ENCODE measurements at places on chromosomes 5 and 9. TPM values are rescaled to one million over a fixed set of nuclear protein-coding genes. Genes with fewer than 3 reads are reported as not detected.
A peak's percentile ranks its signal among the peaks of the same experiment; 100 is the strongest.

The MSX2 gene
- 1.6 TPM for total RNA-seq

The CAPSL gene
- total RNA-seq, result not detected

The POLR3G gene
- not detected for total RNA-seq

The GPR150 gene
- not detected for total RNA-seq

The LRRC8A gene
- total RNA-seq, result 30.2 TPM

GRCh38 chr5:55714339-55714738 lies 2.2 kb upstream of the SLC38A9 start:
- H3K27me3 ChIP-seq, result no peaks in the 10 kb centered on the region
- no peak for DNase-seq
- H3K4me1 ChIP-seq, result no peaks in the 10 kb centered on the region
- H3K36me3 ChIP-seq, result no peaks in the 10 kb centered on the region
- H3K27ac ChIP-seq, result no peak overlapping the region
- H3K4me3 ChIP-seq, result no peak overlapping the region

GRCh38 chr9:35728041-35728971 lies 3.7 kb downstream of the TLN1 start:
- H3K4me1 ChIP-seq, result peaks cover 6% of the 10 kb centered on the region
- H3K27ac ChIP-seq, result peak overlapping the region; percentile 100

GRCh38 chr9:135100725-135101410 lies 13.4 kb downstream of the OLFM1 start:
- H3K4me1 ChIP-seq, result no peaks in the 10 kb centered on the region
- no peaks in the 10 kb centered on the region for H3K36me3 ChIP-seq
- H3K4me3 ChIP-seq, result no peak overlapping the region

GRCh38 chr9:134968011-134968822 lies 50.5 kb upstream of the FCN1 start:
- no peak overlapping the region for H3K27ac ChIP-seq
- no peaks in the 10 kb centered on the region for H3K27me3 ChIP-seq
- no peaks in the 10 kb centered on the region for H3K36me3 ChIP-seq
- no peak overlapping the region for H3K4me3 ChIP-seq
- DNase-seq, result peak; percentile 20
- no peaks in the 10 kb centered on the region for H3K4me1 ChIP-seq

DNA sequence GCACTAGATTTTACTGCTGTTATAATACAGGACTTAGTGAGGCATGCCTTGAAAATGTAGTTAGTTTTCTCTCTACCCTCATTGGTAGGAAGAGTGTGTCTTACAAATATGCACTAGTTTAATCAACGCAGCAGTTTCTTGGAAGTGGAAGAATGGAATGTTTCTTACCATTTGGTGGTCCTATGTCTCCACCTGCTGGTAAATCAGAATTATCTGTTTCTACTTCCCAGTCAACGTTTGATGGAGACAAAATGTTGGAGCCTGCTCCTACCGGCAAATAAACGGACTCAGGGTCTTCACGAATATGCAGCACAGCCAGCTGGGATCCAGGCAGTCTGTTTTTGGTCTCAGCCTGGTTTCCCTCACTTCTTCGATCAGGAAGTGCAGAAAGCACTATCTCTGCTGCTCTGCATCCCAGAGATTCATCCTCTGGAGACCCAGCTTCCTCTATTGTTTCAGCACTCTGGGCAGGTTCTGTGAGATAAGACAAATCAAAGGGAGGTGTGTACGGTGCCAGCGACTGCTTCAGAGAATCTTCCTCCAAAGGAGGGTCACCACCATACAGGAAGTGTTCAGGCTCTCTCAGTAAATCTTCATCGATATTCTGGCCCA lies 59.5 kb upstream of the PCA3 start:
- H3K36me3 ChIP-seq, result no peaks in the 10 kb centered on the region
- DNase-seq, result no peak
- no peak overlapping the region for H3K27ac ChIP-seq
- H3K27me3 ChIP-seq, result no peaks in the 10 kb centered on the region
- no peaks in the 10 kb centered on the region for H3K4me1 ChIP-seq

GRCh38 chr9:98851730-98852459 lies 44.4 kb downstream of the GALNT12 start:
- H3K4me1 ChIP-seq, result no peaks in the 10 kb centered on the region
- no peak for DNase-seq
- H3K4me3 ChIP-seq, result no peak overlapping the region
- no peaks in the 10 kb centered on the region for H3K36me3 ChIP-seq

GRCh38 chr5:140131967-140132409 lies 6.3 kb downstream of the IGIP start:
- DNase-seq, result no peak
- no peaks in the 10 kb centered on the region for H3K27me3 ChIP-seq
- no peak overlapping the region for H3K4me3 ChIP-seq
- H3K4me1 ChIP-seq, result no peaks in the 10 kb centered on the region
- no peaks in the 10 kb centered on the region for H3K36me3 ChIP-seq

DNA sequence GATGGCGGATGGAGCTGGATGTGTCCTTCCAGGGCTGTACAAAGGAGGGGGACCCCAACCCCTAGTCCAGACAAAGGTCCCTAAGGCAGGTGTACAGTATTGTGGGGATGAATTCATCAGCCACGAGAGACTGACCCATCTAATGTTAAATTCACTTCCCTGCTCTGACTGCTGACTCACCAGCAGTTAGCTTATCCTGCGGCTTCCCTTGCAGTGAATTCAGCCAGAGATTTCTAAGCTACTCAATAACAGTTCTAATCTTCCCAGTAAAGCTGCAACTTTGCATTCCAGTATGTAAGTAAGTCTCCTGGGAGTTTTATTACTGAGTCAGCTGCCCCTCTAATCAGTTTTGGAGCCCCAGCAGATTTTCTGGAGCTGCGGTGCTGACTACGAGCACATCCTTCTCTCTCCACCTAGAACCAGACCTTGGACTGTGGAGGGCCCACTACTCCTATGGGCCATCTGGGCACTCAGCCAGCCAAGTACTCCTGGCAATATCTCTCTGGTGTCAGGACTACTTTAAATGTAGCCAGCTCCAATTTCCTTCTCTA lies 16.1 kb downstream of the B4GALT1 start:
- H3K4me1 ChIP-seq, result peaks cover 9% of the 10 kb centered on the region
- DNase-seq, result peak; percentile 61
- H3K4me3 ChIP-seq, result no peak overlapping the region
- H3K36me3 ChIP-seq, result no peaks in the 10 kb centered on the region

Data from Peyer's patch (tissue), 4 donors.